ENCODE measurements at places on chromosomes 11 and 22.

DNA sequence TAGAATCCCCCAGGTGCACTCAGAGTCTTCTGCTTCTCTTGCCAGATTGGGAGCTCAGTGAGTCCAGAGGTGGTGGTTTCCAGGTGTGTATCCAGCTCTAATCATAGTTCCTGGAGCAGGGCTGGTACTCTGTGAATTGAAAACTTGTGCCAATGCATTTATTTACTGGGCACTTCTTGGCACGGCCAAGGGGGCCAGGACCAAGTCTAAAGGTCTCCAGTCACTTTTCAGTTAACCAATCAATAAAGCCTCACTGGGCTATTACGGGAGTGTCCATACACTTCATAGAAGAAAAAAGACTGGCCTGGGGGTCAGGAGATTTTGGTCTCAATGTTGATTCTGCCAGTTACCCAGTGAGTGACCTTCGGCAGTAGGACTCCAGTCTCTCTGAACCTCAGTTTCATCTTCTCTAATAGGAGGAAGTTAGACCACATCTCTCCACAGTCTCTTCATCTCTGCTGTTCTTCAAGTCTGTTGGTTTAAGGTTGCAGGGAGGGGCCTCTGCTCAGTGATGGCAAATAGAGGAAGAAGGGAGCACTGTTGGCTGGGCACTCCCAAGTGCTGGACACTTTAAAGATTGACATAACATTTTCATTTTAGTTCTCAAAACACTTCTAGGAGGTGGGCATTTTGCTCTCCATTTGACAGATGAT lies 188.5 kb upstream of the E2F8 start:
- no peak for DNase-seq

GRCh38 chr22:37926358-37926757 lies 20.3 kb downstream of the MICALL1 start:
- DNase-seq = no peak

GRCh38 chr11:134939905-134940304 lies 527.9 kb upstream of the B3GAT1 start:
- no peak for DNase-seq

- no peak for DNase-seq
Measured at GRCh38 chr22:47593291-47593690, 830.8 kb downstream of the TBC1D22A start.

DNA sequence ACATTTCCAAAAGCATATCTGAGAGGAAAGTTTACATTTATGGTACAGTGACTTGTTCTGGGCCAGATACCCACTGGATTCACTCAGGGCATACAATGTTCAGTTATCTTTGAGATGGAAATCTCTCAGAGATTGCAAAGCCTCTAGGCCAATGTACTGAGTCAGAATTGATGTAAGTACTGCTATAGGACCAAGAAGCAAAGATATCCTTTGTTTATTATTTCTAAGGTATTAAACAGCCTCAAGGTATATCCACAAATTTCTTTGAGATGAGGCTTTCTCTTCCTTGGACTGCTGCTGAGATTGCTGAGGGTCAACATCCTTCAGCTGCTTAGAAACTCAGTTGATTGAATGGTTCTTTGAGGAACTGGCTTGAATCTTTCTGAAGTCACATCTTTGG lies 484.0 kb downstream of the METTL15 start:
- DNase-seq = no peak

DNA sequence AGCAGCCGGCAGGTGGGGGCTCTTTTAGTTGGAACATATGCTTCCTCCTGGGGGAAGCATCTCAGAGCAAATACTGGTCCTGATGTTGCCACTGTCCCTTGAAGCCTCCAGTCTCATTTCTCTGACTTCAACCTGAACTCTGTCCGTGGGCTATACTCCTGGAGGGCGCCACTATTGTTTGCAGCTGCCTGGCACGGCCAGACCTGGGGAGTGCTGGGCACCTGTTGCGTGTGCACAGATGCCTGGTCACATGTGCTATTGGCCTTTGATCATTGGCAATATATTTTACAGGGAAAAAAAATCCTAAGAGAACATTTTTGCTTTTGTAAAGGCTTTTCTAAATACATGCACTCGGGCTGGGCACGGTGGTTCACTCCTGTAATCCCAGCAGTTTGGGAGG lies 18.2 kb downstream of the LHFPL7 start:
- DNase-seq = no peak

DNA sequence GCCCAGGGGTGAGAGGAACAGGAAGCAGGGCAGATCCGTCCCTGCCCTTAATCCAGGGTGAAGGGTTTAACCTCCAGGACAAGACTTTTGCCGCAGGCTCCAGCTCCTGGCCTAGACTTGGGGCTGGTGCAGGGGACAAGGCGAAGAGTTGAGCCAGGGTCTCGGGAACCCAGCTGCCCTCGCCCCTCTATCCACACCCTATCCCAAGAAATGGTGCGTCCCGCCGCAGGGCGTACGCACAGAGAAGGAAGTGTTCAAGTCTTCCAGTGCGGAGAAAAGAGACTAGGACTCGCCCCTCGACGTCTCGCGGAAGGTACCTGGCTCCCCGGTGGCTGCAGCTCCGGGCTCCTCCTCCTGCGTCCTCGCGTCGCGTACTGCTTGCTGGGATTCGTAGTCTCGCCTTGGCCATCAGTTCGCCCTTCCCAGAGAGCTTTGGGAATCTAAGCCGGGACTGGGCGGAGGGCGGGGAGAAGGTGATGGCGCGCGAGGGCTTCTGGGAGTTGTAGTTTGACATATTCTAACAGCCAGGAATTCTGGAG lies at the start of gene ZMAT5:
Gene ZMAT5 (minus strand): TSS at position 376 of the 539 bp plus-strand sequence. CDS start 18,463 bp downstream, outside the sequence.
- DNase-seq = peak; percentile 81

- DNase-seq = no peak
Measured at GRCh38 chr11:2826679-2827056, 58.9 kb downstream of the CDKN1C start.

DNA sequence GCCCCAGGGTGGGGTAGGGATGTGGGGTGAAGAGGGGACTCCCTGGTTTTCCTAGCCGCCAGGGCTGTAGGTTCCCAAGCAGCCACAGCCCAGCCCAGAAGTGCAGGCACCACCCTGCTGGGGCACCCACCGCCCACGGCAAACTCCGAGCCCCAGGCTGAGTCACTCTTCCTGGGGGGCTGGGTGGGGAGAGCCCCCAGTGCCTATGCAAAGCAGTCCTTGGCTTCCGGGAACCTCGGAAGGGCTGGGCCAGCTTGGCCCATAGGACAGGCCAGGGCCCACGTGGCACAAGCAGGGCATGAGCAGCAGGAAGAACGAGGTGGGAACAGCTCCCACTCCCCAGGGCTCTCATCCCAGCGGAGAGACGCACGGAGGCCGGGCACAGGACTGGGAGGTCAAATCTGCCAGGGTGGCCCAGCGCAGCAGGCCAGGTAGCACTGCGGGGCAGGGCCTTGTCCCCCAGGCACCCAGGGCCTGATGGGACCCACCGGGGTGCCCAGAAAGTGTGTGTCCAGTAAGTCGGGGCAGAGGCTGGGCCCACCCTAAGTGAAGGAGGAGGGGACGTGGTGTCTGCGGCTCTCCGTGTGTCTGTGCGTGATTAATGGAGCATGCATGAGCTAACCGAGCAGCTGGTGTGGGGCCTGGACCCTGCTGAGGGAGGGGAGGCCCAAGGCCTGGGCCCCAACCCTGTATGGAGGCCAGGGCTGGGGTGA lies 4.6 kb upstream of the IL17REL start:
- peak; percentile 19 for DNase-seq

GRCh38 chr22:43885786-43886185 lies 6.0 kb downstream of the PNPLA5 start:
- no peak for DNase-seq

Data from stimulated activated CD4-positive, alpha-beta T cell treated with anti-CD3 and anti-CD28 coated beads, Interleukin-15, amount 100 ng/mL, for 1 hour (primary cell).